NAMALWA (cell line): ENCODE measurements at places on chromosomes 16 and 17.
A peak's percentile ranks its signal among the peaks of the same experiment; 100 is the strongest.

- no peak for DNase-seq
Measured at GRCh38 chr17:54418467-54418866, 482.2 kb upstream of the TOM1L1 start.

DNA sequence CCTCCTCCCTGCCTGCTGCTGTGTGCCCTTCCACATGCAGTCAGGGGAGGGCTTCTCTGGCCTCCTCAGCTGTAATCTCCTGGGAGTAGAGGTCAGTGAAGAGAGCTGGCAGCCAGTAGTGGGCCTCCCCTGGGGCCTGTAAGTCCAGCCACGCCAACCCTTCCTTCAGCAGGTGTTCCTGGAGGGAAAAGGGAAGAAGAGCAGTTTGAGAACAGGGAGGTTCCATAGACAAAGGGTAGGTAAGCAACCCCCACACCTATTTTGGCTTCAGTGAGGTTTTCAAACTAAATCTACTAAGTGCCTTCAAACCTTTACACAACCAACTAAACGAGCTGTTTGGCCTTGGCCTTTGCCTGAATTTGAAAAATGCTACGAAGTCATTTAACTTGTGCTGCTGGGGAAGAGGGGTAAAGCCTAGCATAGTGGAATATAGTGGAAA is 14.2 kb downstream of the SNF8 start:
- no peak for DNase-seq

GRCh38 chr16:82152196-82152595 is 17.8 kb downstream of the MPHOSPH6 start:
- no peak for DNase-seq

- no peak for DNase-seq
Measured at GRCh38 chr17:57518587-57519581, 226.2 kb downstream of the CCDC182 start.

- peak; percentile 71 for DNase-seq
Measured at GRCh38 chr17:6913608-6914443, 82.0 kb upstream of the ALOX12 start.

- no peak for DNase-seq
Measured at GRCh38 chr17:27082775-27083154, 211.1 kb upstream of the WSB1 start.

DNA sequence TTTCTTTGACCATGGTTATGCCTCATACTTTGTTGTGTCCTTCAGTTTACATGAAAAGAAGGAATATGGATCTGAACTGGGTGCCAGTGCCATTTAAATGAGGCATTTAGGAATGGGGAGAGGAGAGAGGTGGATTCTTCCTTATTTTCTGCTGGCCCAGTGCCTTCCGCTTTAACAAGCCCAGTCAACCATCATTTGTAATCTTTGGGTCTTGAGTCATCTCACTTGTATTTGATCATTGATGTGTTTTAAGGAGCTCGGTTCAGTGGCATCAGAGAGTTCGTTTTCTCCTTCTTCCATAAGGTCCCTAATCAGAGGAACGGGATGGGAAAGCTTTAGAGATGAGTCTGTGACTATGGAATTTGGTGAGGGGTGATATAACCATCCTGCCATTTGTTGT is 334.9 kb downstream of the WWOX start:
- DNase-seq: no peak

GRCh38 chr16:1244881-1245280 is 4.4 kb downstream of the TPSAB1 start:
- DNase-seq: no peak

DNA sequence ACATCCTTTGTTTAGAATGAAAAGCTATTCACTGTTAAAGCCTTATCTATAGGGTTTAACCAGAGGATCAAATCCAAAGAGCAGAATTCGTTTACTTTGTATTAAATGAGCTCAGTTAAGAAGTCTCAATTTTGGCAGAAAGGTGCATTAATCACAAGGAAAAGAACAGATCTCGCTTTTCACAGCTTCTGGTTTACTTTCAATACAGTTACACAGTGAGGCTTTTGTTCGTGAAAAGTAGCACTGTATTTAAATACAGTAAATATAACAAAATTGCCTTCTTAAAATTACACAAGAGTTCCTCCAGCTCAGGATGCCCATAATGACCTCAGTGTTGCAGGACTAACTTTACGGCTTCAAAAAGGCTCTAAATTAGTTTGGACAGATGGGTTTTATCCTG is 669.1 kb upstream of the SALL1 start:
- no peak for DNase-seq

GRCh38 chr17:28747051-28747691 is 3.4 kb downstream of the TRAF4 start:
- DNase-seq: no peak

- DNase-seq: peak; percentile 49
Measured at GRCh38 chr16:21598701-21599121, 666 bp upstream of the METTL9 start.

- no peak for DNase-seq
Measured at GRCh38 chr16:15721018-15721417, 71.0 kb downstream of the NDE1 start.

- peak; percentile 67 for DNase-seq
Measured at GRCh38 chr17:49223517-49224197, 6.9 kb downstream of the PHOSPHO1 start.

DNA sequence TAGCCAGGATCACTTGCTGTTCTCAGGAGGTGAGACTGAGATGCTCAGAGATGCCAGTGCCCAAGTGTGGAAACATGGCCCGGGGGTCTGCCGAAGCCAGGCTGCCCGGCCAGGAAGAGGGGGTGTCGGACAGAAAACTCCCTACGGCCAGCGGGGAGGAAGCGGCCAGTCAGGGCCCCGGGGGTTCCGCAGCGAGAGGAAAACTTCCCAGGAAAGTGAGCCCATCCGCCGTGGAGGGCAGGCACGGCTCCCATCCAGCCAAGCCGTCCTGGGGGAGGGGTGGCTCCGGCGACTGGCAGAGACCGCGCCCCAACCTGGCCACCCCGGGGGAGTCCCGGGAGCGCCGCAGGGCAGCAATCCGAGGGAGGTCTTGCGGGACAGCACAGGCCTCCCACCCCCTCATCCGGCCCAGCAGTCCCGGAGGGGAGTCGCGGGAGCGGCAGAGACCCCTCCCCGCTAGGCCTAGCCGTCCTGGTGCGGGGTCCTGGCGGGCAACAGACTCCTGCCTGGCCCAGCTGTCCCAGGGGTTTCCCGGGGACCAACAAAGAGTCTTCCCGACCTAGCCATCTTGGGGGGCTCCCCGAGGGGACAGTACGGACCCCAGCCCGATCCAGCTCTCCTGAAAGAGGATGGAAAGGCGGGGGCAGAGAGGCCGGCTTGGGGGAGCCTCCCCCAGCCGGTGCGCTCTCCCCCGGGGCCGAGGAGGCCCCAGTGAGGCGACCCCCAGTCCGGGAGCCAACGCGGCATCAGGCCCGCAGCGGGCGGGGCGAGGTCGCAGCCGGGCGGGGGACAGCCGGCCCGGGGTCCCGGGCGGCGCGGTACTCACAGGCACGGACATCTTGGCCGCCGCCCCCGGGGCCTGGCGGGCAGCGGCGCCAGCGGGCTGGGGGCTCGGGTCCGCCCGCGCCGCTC is 13.8 kb upstream of the BCAR1 start:
- no peak for DNase-seq

DNA sequence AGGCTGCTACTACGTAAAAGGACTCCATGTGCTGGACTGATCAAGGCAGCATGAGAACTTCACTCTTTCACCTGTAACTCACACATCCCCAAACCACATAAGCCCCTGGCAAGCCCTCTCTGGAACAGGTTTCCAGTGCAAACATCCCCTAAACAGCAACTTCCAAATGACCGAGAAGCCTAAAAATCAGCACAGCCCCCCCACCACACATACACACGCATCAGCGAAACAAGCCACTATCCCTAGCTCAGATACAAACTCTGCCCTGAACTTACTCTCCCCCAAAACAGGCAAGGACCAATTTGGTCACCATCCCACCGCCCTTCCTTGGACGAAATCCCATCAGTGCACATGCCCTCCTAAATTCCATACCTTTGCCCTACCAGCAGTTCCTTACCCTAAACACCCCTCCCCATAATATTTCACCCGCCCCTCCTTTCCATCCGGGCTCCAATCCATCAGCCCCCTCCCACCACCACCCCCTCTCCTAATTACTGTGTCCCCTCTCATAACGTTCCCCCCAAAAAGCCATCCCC is 735 bp downstream of the LSM12 start:
- peak; percentile 60 for DNase-seq

- no peak for DNase-seq
Measured at GRCh38 chr17:72287586-72287985, 166.8 kb downstream of the SOX9 start.

DNA sequence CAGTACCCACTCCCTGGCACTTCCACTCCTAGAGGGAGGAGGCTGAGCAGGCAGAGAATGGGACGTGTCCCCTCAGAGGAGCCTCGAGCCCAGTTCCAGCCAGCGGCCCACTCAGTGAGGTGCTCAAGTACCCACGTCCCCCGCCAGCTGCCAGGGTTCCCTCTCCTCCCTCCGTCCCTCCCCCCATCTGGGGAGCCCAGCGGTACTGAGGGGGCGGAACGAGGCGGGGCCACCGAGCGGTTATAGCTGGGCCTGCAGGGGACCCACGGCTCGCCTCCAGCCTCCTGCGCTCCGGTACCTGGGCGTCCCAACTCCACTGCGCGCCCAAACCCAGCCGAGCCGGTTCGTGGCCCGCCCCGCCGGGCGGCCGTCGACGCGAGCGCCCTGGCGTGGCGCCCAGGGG is at the start of gene NPW:
Gene NPW, plus strand, starts transcription at position 268 of the 403 bp plus-strand sequence.
- peak; percentile 36 for DNase-seq

DNA sequence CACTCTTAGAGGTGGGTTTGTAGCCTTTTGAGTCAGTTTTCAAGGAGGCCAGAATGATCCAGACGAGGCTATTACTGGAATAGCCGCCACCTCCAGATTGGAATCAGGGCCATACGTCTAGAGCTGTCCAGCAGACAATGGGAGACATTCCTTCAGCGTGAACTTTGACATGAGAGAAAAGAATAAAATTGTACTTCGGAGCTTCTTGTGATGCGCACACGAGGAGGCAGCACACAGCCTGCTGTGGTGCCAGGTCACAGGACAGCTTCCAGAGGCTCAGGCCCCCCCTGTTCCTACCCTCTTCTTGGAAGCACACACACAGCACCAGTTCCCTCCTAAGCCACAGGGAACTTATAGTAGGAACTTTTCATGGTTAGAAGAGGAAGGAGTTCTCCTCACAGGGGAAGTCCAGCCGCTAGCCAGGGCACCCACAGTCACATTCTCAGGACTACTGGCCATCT is 81.0 kb downstream of the VPS53 start:
- DNase-seq: no peak

DNA sequence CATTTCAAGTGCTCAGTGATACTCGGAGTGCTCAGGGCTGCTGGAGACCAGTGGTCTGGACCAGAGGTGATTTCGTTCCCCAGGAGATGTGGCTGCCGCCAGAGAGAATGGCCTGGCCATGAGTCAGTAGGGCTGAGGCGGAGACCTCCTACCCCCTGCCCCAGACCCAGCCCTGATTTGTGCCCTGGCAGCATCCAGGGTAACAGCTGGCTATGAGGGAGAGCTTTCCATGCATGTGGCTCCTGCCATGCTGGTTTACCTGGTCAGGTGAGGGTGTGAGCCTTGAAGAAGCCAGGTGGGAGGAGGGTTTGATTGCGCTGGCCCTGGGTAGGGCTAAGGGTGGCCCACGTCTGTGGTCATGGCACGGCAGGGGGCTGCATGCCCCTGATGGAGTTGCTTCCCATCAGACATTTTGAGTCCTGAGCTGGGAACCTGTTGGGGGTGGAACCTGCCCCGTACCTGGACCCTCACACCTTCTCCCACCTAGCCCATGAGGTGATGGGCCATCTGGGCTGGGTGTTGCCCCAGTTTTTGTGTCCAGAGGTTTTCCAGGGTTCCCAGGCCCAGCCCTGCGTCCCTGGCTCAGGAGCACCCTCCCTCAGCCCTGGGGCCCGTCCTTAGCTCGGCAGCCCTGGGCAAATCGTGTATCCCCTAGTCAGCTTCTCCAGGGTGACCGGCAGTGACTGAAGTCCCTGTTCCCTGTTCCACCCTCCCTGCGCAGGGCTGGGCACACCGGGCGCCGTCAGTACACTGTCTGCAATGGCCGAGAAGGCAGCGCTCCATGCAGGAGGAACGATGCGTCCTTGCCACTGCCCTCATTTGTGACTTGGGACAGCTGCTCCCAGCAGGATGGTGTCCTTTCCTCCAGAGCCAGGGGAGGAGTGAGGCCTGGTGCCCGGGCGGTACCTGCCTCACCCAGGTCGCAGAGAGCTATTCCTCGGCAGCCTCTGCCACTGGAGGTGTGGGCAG is 9.0 kb upstream of the CSNK1D start:
- DNase-seq: no peak

GRCh38 chr17:71633391-71633849 is 487.4 kb upstream of the SOX9 start:
- DNase-seq: no peak

- no peak for DNase-seq
Measured at GRCh38 chr17:8369944-8370343, 6.6 kb downstream of the KRABD2 start.

DNA sequence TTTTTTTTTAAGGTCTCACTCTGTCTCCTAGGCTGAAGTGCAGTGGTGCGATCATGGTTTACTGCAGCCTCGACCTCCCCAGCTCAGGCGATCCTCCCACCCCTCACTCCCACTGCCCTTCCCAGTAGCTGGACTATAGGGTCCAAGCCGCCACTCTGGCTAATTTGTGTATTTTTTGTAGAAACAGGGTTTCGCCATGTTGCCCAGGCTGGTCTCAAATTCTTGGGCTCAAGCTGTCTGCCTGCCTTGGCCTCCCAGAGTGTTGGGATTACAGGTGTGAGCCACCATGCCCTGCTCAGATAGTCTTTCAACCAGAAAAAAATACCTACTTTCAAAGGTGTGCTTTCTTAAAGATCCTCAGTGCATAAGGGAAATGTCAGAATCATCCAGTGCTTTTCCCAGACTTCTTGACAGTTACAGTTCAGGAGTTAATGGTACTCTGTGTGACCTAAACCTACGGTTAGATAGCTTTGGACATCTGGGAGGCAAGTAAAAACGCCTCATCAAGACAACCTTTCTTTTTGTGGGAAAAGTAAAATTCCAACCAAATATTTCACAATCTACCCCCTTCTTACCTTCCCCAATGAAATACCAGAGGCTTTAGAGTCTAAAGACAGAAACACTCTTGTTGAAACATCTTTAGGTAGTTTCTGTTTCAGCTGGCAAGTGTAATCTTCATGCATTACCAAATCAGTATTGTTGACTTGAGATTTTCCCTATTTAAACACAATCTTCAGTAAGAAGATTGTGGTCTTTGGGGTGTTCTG is 6.8 kb downstream of the RSPRY1 start:
- no peak for DNase-seq

GRCh38 chr16:49489686-49490320 is 116.2 kb downstream of the C16orf78 start:
- DNase-seq: no peak
